ENCODE measurements at places on chromosomes 6 and 20. TPM values are rescaled to one million over a fixed set of nuclear protein-coding genes. Genes with fewer than 3 reads are reported as not detected.

The PTP4A1 gene
- 38.5 TPM for total RNA-seq

- no peak for DNase-seq
Observed at GRCh38 chr20:58647162-58647795, 3.8 kb upstream of the STX16 start.

The PI3 gene
- 5.9 TPM for total RNA-seq

- peak; percentile 75 for DNase-seq
Observed at GRCh38 chr6:3803627-3804468, 45.3 kb upstream of the FAM50B start.

GRCh38 chr6:126614642-126615504 is 275.0 kb downstream of the CENPW start:
- DNase-seq: no peak

The PKHD1 gene
- total RNA-seq: 0.66 TPM

- no peak for DNase-seq
Observed at GRCh38 chr6:10073341-10073740, 341.5 kb downstream of the TFAP2A start.

The SLC52A3 gene
- 7.2 TPM for total RNA-seq

Data from breast epithelium (tissue), 4 donors.